Stomach (tissue), 19 donors: ENCODE measurements at places on chromosomes 3 and 15.

- DNase-seq = peak; percentile 44
Observed at GRCh38 chr3:67381667-67382272, 272.6 kb downstream of the SUCLG2 start.

GRCh38 chr15:100472736-100473135 is 56.0 kb downstream of the CERS3 start:
- DNase-seq = no peak

GRCh38 chr15:29570948-29571791 is 251.1 kb downstream of the TJP1 start:
- DNase-seq = no peak

DNA sequence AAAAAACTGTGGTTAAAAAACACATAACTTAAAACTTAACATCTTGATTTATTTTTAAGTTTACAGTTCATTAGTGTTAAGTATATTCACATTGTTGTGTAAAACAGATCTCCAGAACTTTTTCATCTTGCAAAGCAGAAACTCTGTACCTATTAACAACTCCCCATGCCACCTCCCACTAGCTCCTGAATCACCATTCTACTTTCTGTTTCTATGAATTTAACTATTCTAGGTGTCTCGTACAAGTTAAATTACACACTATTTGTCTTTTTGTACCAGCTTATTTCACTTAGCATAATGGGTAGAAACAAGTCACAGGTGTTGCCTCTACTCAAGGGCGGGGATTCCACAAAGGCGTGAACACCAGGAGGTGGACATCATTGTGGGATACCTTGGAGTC is 43.2 kb downstream of the CRTC3 start:
- no peak for DNase-seq

DNA sequence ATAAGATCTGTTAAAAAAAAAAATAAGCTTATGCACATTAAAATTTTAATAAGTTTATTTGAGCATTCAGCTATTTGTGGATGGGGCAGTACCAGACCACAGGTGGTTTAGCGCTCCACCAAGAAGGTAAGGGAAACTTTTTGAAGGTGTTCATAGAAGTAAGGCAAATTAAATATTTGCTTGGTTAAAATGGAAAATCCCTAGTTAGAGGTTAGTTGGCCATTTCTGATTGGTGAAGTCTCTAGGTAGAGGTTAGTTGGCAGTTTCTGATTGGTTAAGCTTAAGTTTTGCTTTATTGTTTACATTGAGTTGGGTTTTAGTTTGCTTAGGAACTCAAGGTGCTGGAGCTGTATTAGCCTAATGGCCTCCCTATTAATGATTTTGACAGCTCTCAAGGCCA is 30.7 kb downstream of the SCN11A start:
- DNase-seq = no peak
